Caco-2 (cell line): ENCODE measurements at places on chromosomes 3 and 15. TPM values are rescaled to one million over a fixed set of nuclear protein-coding genes. Genes with fewer than 3 reads are reported as not detected.

GRCh38 chr3:185330644-185331043 lies 32.3 kb upstream of the MAP3K13 start:
- no peak for DNase-seq

- DNase-seq = no peak
Observed at GRCh38 chr3:147049821-147050220, 356.5 kb downstream of the ZIC4 start.

- peak; percentile 17 for DNase-seq
Observed at GRCh38 chr3:177050501-177051237, 146.6 kb downstream of the TBL1XR1 start.

Gene GOLGA6A
- not detected in 2 replicates for total RNA-seq

- no peak for DNase-seq
Observed at GRCh38 chr15:56943403-56943802, 25.0 kb downstream of the TCF12 start.

GRCh38 chr3:69360690-69361089 lies 25.2 kb downstream of the FRMD4B start:
- DNase-seq = no peak

DNA sequence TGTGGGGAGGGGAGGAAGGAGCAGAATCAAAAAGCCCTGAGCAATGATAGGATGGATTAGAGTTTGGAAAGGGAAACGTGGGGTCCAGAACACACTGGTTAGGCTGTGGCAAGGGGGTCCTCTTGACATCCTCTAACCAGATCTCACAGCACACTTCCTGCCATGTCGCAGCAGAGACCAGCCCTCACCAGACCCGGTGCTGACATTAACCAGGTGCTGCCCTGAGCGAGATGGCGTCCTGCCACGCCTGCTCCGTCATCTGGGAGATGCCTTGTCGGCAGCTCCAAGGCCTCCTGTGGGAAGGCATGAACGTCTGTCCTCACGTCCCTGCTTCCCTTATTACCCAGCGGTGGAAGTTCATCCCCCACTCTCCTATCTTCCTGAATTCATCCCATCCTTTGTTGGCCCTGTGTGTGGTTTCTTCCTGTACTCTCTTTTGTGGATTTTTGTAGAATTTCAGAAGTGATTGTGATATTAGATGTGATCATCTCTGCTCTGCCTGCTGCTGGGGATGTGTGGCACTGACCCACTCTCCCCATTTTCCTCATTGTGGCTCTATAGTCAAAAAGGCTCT lies 29.4 kb upstream of the MYZAP start:
- no peak for DNase-seq

GRCh38 chr3:134409041-134409440 lies 34.8 kb upstream of the AMOTL2 start:
- no peak for DNase-seq

Gene ANKRD34C
- total RNA-seq = not detected in 2 replicates

GRCh38 chr15:40739047-40739446 lies 16.0 kb downstream of the RMDN3 start:
- DNase-seq = peak; percentile 3

Gene PRR20G
- total RNA-seq = not detected in 2 replicates

DNA sequence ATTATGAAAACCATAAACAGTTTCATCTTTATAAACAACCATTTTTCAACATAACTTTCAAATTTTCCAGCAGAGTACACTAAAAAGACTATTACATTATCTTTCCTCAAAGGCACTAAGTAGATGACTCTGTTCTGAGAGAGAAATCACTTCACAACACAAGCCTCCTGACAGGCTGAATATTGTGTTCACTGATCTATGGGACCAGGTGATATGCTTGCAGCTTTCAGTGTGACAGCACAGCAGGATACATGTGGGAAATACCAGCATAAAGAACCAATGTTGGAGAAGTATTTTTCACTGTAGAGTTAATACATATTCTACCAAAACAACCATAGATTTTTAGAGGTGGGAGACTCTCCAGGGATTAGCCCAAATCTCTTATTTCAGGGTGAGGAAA lies 350.6 kb downstream of the PLCL2 start:
- DNase-seq = no peak

Gene CCR8
- not detected in 2 replicates for total RNA-seq

Gene VGLL3
- total RNA-seq = 8.2 and 10.4 TPM in 2 replicates

Gene DAZL
- not detected in 2 replicates for total RNA-seq

DNA sequence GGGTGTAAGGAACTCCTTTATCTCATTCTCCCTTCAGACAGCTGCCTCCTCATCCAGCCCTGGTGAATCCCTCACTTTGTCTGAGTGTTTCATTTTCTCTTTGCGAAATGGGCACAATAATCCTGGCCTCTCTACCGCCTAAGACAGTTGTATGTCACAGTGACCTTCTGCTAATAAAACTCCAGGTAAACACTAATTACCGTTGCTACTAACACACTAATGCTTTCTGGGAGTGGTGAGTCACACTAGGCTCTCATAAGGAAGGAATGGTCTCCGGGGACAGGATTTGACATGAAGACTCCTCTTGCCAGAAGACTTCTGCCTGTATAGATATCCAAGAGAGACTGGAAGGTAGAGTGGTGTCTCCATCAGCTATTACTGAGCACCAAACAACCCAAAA lies 71.7 kb upstream of the SNRK start:
- no peak for DNase-seq

Gene CCR3
- 0.64 and 0.65 TPM in 2 replicates for total RNA-seq
